Naive thymus-derived CD4-positive, alpha-beta T cell (primary cell): ENCODE measurements at places on chromosomes 3 and 15. TPM values are rescaled to one million over a fixed set of nuclear protein-coding genes. Genes with fewer than 3 reads are reported as not detected.

DNA sequence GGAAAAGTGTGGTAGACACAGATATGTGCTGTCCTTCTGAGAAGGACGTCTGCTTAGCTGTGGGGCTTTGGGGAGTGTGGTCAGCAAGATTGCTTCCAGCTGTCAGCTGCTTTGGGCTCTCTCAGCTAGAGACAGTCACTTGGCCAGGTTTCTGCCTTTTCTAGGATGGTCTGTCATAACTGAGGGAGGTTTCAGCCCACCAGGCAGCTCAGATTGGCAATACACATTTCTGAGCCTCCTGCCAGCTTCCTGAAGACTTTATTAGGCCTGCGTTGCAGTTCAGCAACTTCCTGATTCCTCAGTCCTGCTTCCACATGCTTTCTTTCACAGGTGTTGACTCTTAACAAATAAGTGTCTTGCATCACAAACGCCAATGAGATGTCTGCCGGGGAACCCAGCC, 286.5 kb downstream of the SQOR start:
- H3K27me3 ChIP-seq = no peaks in the 10 kb centered on the region
- no peak for DNase-seq
- no peak overlapping the region for H3K27ac ChIP-seq
- H3K4me3 ChIP-seq = no peak overlapping the region
- no peaks in the 10 kb centered on the region for H3K36me3 ChIP-seq
- H3K4me1 ChIP-seq = no peaks in the 10 kb centered on the region

Gene CEP152
- 17.0 TPM for total RNA-seq

Gene OR5K2
- total RNA-seq = not detected

Gene CLDN18
- not detected for total RNA-seq

Gene LRRC3B
- total RNA-seq = not detected in 2 replicates
